ENCODE measurements at places on chromosomes 11 and 22.
A peak's percentile ranks its signal among the peaks of the same experiment; 100 is the strongest.

DNA sequence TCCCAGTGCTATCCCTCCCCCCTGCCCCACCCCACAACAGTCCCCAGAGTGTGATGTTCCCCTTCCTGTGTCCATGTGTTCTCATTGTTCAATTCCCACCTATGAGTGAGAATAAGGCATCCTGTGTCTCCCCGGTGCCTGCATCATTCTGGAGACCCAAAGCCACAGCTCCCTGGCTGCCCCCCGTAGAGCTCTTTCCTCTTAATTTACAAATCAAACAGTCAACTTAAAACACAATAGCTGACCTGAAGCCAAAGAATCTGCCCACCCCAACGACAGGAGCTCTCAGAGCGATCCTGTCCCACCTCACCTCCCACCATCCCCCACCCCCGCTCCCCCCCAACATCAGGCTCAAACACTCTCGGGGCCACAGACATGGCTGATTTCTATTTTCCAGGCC is 558.3 kb downstream of the BRD1 start:
- no peak for DNase-seq

- DNase-seq: no peak
Measured at GRCh38 chr11:33017478-33017877, 1.8 kb downstream of the DEPDC7 start.

DNA sequence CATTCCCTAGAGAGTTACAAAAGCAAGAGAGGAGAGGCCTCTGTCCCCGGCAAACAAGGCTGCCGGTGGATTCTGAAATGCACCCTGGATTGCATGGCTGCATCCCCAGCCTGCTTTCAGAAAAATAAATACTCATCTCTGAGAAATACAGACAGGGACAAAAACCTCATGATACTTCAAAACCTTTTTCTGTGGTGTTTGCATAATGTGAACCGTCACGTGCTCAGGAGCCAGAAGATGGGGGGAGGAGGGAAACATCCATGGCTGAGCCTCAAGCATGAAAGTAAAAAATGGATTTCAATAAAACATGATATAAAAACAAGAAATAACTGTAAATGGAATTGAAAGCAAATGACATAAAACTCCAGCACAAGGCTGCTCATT is 198.5 kb upstream of the NCAM1 start:
- DNase-seq: no peak

- no peak for DNase-seq
Measured at GRCh38 chr11:60347084-60347797, 20.2 kb downstream of the MS4A6E start.

DNA sequence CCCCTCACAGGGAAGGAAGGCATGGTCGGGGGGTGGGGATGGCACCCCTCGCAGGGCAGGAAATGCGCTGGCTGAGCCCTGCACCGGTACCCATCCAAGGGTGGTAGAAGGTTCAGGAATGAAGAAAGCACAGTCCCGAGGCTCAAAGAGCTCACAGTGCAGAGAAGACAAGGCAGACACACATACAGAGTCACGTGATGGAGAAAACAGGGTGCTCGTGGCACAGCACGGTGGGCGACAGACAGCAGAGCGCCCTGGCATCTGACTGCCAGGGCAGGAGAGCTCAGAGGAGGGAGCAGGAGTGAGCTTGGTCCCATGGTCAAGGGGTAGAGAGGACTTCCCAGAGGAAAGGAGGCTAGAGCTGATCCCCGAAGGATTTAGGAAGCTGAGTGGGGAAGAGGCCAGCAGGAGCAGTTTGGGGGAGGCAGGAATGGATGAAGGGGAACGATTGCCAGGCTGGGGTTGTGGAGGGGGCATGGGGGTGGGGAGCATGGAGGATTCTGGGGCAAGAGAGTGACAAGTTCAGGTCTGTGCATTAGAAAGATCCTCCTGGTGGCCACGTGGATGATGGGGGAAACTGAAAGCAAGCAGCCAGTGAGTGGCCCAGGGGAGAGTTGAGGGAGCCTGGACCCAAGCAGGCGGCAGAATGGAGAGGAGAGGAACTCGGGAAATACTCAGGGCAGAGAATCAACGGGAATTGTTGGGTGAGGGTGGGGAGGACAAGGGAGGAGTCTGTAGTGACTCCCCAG is 43.9 kb downstream of the PDE2A start:
- DNase-seq: no peak

- DNase-seq: no peak
Measured at GRCh38 chr11:101401245-101401644, 182.6 kb downstream of the TRPC6 start.

- DNase-seq: no peak
Measured at GRCh38 chr11:112520354-112520753, 259.7 kb upstream of the PLET1 start.

GRCh38 chr11:4491878-4492606 is 9.6 kb downstream of the OR52K1 start:
- no peak for DNase-seq

DNA sequence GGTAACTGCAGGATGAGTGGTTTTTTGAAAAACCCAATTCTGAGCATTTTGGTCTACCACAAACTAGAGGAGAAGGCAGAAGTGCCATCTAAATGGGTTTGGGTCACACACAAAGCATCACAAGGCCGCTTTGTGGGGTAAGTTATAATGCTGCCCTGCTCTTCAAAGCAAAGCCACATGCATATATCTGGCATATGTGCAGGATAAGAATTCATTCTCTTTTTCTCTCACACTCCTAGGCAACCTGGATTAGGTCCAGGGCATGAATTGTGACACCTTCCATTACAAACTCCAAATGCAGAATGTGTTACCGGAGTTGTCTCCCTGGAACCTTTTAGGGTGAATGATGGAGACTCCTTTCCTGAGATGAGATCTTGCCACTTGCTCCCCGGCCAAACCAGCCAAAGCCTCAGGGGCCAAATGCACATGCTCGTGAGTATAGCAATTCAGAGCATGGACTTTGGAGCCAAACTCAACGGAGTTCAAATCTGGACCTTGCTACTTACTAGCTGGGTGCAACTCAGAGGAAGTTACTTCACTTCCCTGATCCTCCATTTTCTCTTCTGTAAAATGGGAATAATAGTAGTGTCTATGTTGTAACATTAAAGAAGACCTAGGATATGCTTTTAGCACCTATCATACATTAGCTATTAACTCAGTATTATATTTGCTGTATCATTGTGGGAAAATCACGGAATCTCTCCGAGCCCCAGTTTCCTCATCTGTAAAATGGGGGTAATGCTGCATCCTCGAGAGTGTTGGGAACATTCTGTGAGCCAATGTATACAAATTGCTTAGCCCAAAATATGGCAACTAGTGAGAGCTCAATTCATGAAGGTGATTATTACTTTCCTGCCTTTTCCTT is 96.6 kb downstream of the COMMD9 start:
- DNase-seq: no peak

GRCh38 chr11:42975180-42975529 is 336.6 kb upstream of the API5 start:
- no peak for DNase-seq

GRCh38 chr11:43035086-43035485 is 276.7 kb upstream of the API5 start:
- no peak for DNase-seq

- DNase-seq: peak; percentile 17
Measured at GRCh38 chr11:66467034-66467659, 442 bp downstream of the PELI3 start.
